ENCODE measurements at places on chromosomes 7 and 10.
A peak's percentile ranks its signal among the peaks of the same experiment; 100 is the strongest.

DNA sequence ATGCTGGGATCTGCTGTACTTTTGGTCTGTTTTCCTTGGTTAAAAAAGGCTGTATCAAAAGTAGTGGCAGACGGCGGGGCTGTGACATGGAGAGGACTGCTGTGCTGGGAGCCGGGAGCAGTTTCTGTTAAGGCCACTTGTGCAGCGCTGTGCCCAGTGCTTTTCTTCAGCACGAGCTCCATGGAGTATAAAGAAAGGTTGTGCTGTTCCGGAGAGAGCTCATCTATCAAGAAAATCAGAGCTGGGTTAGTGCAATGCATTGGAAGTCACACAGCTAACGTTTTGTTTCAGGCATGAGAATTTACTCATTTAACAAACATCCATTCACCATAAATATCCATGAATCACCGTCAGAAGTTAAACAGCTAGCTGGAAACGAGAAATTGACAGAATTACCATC is 62.0 kb downstream of the KIAA1549 start:
- no peak for ATAC-seq

DNA sequence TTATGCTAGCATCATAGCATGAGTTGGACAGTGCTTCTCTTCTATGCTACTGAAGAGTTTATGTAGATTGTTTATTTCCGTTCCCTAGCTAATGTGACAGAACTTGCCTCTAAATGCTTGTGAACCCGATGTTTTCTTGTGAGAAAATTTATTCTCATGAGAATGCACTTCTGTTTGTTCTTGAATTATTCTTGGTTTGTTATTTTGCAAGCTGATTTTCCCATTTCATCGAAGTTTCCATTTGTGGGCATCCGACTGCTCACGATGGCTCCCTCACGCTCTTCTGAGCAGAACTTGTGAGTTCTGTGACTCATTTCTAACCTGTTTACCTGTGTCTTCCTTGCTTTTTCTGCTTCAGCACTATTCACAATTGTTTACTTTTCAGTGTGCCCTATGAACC is 59.9 kb downstream of the WDFY4 start:
- no peak for ATAC-seq

GRCh38 chr7:41567031-41567730 is 135.7 kb downstream of the INHBA start:
- ATAC-seq, result no peak

- no peak for ATAC-seq
Measured at GRCh38 chr7:92260248-92260781, 14.5 kb downstream of the ANKIB1 start.

DNA sequence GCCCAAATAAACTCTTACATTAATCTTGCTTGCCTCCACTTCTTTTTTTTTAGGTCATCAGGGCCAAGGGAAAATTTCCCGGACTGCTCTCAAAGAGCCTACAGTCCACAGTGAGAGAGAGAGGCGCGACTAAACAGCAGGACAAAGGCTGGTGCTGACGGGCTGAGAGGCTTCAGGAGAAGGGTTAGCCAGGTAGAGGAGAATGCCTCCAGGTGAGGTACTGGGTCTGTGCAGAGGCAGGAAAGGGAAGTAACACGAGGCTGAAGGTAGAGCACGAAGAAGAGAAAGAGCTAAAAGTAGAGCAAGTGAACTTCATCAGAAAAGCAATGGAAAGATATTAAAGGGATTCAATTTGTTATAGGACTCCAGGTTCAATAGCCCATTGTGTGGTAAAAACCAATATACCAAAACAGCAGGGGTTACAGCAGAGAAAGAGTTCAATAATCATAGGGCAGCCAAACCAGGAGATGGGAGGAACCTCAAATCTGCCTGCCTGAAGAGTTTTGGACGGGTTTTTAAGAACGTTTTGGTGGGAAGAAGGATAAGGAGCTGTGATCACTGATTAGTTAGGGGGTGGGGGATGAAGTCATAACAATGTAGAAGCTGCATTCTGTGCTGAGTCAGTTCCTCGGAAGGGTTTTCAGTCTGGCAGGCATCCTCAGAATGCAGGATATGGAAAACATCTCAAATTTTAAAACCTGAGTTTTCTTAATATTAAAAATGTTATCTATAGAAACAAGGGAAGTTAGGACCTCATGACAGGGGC is 171.5 kb downstream of the AKR1D1 start:
- ATAC-seq, result no peak

DNA sequence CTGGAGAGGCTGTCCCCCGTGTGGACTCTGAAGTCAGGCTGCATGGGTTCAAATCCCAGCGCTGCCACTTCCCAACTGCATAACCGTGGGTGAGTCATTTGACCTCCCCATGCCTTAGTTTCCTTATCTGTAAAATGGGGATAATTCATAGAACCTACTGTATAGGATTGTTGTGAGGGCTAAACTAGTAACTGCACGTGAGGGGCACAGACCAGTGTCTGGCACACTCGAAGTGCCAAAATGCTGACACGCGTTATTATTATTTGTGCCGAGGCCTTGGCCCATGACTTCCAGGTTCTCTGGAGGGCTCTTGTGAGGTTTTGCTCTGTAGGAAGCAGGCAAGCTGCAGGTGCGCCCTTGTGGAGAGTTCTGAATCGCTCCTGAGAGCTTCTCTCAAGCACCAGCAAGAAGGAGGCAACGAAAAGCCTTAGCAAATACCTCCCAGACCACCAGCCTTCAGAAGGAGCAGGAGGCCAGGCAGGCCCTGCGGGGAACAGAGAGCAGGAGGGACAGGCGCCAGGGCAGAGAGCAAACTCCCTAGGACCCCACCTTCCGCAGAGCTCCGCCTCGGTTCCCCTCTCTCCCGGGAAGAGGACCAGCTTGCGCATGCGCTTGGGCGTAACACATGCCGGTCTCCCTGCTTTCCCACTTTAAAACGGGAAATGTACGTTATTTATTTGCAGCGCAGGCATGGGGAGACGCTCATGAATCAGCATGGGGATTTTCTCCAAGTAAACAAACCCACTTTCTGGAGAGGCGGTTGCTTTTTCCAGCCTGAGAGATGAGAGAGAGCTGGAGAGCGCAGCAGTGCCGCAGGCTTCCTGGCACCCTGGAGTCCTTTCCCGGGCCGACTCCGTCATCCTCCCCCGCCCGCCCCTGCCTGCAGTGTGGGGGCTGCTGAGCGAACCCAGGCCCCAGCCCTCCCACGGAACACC is 39.6 kb downstream of the SORCS3 start:
- ATAC-seq, result no peak

DNA sequence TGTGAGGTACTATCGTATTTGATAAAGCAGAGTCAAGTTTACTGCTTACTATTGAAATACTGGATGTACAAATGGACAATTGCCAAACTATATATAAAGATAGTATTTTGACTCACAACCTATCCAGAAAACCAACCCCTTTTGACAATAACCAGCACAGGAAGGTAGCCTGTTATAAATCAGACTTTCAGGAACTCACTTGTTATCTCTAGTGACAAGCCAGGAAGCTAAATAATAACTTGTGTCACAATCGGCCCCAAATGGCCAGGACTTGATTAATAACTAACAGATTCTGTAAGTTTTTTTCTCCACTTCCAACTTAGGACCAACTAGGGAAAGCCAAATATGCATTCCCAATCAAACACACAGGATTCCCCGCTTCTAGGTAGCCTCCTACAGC is 38.8 kb upstream of the SLC35G1 start:
- peak; percentile 48 for ATAC-seq

- no peak for ATAC-seq
Measured at GRCh38 chr7:94056796-94057207, 52.6 kb upstream of the BET1 start.
